Foreskin keratinocyte (primary cell): ENCODE measurements at places on chromosomes 3 and 15. TPM values are rescaled to one million over a fixed set of nuclear protein-coding genes. Genes with fewer than 3 reads are reported as not detected.

GRCh38 chr3:57538465-57538864 lies 5.7 kb downstream of the DNAH12 start:
- DNase-seq, result no peak

- no peak for DNase-seq
Measured at GRCh38 chr3:79672075-79672474, 95.7 kb downstream of the ROBO1 start.

DNA sequence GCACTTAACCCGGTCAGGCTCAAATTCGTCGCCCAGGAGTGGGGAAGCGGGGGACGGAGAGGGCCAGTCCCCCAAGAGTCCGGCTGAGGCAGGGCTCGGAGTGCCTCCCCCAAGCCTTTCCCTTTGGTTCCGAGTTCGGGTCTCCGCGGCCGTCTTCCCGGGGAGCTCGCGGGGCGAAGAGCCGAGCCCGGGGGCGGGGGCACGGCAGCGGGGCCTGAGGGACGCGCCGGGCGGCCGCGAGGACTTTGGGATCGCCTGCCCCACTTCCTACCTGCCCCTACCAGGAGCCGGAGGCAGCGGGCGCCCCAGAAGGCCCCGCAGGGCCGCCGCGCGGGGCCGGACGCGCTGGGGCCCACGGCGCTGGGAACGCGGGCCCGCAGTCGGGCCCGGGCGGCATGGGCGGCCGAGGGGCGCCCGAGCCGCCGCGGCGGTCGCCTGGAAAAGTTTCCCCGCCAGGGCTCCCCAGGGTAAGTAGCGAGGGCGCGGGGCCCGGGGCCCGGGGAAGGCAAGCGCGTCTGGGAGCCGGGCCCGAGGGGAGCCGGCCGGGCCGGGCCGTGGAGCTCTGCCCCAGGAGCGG lies 2.8 kb downstream of the FURIN start:
- DNase-seq, result no peak

Gene P2RY12
- total RNA-seq, result not detected in 2 replicates

Gene STAC
- 1.3 and 1.7 TPM in 2 replicates for total RNA-seq

- peak; percentile 36 for DNase-seq
Measured at GRCh38 chr3:168248383-168249204, 152.9 kb upstream of the GOLIM4 start.
